NCI-H2081 treated with DMSO at 0.1 percent for 48 hours (cell line): ENCODE measurements at places on chromosomes 16 and 17.

DNA sequence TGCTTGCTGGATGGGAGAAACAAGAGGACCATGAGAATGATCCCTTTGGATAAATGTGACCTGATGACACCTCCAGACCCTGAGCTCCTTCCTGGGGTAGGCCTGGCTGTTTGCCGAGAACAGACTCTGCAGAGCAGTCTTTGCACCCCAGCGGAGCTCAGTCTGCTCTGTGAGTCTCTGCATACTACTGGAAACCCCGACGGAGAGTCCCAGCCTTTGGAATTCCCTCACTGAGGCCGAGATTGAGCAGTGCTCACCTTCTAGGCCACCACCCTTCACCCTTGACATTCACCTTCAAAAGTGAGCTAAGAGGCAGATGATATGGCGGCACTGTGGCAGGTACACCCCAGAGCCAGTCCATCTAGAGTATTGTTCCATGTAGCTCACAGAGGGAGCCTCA is 172.2 kb upstream of the CDH13 start:
- DNase-seq, result no peak

DNA sequence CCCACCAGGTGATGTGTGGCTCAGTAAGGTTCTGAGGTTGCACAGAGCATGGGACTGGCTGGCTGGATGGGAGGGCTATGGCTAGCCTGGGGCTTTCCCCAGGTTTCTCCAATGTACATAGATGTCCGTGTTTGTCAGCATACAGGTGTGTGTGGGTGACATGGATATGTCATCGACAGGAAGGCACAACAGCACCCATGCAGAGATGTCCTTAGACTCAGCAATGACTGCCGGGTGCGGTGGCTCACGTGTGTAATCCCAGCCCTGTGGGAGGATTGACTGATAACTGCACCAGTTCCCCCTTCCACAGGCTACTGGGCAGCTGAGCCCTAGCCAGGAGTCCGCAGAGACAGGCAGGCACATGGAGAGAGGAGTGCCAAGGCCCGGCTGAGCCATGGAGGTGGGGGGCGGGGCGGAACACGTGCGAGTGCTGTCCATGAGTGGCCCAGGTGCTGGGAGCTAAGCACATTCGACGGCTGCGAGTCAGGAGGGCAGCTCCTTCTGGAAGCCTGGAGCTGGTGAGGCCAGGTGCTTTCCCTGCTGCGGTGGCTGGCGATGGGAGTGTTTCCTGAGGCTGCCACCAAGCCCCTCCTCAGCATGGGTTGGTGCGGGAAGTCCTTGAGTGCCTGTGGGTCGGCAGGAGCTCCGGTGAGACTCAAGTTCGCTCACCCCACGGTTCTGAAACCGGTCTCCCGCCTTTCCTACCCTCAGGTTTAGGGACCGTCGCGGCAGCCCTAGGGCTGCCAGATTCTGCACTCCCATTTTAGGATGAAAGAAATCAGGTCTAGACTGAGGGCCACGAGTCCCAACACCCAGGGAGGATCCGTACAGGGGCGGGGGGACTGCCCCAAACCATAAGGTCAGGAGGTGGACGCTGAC is 858 bp upstream of the ASPSCR1 start:
- no peak for DNase-seq

GRCh38 chr17:61285526-61286320 is 113.9 kb upstream of the TBX2 start:
- DNase-seq, result no peak

- no peak for DNase-seq
Observed at GRCh38 chr17:19004421-19005136, at the start of gene FAM83G. Gene FAM83G (minus strand): TSS chr17:19004764. CDS start chr17:19004041, 723 bp downstream.

- DNase-seq, result no peak
Observed at GRCh38 chr17:1604831-1605528, 23.7 kb downstream of the SLC43A2 start.

- no peak for DNase-seq
Observed at GRCh38 chr17:6970992-6971391, 24.9 kb upstream of the ALOX12 start.

GRCh38 chr17:66507103-66507923 is 204.9 kb downstream of the PRKCA start:
- DNase-seq, result no peak

DNA sequence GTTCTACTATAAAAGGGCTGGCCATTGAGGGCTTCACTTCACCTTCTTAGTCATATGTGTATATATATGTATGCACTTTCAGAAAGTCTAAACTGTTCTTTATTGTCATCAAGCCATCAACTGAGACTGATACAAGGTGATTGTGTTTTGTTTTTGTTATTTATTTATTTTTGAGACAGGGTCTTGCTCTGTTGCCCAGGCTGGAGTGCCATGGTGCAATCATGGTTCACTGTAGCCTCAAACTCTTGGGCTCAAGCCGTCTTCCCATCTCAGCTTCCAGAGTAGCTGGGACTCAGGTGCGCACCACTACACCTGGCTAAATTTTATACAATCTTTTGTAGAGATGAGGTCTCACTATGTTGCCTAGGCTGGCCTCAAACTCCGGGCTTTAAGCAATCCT is 5.6 kb downstream of the ZNRF1 start:
- DNase-seq, result no peak

GRCh38 chr17:62965686-62966425 is at the start of gene TANC2:
Gene TANC2 (plus strand): TSS chr17:62966235. CDS start chr17:63009560, 43,325 bp downstream.
- peak; percentile 47 for DNase-seq

GRCh38 chr17:32807577-32807976 is 69.3 kb downstream of the MYO1D start:
- no peak for DNase-seq
